Pons (tissue), 1 donor: ENCODE measurements at places on chromosomes 5 and 9.

DNA sequence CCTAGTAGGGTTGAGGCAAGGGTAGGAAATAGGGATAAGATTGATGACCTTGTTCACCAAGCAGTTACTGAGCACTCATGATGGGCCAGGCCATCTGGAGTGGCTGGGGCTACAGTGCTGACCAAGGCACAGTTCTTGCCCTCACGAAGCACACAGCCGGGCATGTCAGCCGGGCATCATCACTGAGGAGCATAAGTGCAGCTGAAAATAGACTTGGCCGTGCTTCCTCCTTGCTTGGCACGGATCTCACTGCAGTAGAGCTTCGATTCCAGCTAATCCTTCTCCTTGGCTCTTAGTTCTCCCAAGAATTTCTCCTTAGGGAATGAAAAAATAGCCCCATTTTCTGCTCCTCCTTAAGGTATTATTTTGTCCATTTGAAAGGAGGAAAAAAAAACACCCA is 116.6 kb downstream of the NMUR2 start:
- peak; percentile 19 for DNase-seq

GRCh38 chr5:41347569-41347968 is 134.2 kb upstream of the C6 start:
- DNase-seq, result no peak

DNA sequence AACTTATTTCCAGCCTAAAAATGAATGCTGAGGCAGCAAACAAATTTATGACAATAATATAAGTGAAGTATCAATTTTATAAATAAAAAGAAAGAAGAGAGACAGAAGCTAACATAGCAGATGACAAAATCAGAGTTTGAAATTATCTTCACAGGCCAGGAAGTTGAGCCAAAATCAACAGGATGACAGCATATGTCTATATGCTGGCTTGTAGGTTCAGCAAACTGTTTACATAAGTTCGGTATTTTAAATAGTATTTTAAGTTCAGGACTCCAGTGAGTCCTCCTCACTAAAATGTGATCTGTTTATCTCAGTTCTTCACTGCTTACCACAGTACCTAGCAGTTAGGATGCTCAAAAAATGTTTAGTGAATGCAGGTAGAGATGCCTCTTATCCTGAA is 359.6 kb upstream of the SMC2 start:
- no peak for DNase-seq

DNA sequence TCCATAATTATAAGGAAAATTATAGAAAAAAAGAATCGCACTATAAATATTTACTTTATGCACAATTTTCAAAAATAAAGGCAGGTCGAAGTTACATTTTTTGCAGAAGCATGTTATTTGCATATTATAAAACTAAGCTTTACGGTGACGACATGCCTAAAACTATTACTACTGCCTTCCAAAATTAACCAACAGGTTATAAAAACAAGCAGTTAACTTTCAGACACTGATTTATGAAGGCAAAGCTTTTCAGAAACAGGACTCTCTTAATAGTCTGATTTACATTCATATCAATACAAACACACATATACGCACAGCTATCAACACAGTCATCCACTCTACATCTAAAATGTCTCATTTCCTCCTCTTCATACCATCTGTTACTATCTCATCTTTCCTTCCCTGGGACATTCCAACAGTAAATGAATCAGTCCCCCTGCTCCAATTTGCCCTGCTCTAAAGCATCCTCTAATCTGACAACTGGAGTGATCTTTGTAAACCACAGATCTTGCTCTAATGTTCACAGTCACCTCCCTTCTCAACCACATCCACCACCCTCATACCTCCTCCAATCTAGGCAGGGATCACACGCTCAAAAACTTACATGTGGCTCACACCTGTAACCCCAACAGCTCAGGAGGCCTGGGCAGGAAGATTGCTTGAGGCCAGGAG is 21.6 kb downstream of the FBXW11 start:
- DNase-seq, result no peak

DNA sequence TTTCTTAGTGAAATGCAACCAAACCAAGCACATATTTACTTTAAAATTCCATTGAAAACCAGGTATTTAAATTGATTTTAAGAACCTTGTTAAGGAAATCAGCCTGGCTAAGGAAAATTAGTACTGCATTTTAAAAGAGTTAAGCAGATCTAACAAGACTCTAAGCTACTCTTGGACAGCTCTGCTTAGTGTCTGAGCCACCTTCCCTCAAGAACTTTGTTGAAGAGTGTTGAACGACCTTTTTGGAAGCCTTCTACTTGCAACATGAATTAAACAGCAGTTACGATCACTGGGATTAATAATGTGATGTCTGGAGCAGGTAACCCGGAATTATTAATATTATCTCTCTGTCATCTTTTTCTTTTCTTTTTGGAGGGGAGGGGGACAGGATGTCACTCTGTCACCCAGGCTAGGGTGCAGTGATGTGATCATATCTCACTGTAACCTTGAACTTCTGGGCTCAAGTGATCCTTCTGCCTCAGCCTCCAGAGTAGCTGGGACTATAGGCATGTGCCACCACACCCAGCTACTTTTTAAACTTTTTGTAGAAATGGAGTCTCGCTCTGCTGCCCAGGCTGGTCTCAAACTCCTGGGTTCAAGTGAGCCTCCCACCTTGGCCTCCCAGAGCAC is 74.7 kb downstream of the ANKRD55 start:
- DNase-seq, result no peak

DNA sequence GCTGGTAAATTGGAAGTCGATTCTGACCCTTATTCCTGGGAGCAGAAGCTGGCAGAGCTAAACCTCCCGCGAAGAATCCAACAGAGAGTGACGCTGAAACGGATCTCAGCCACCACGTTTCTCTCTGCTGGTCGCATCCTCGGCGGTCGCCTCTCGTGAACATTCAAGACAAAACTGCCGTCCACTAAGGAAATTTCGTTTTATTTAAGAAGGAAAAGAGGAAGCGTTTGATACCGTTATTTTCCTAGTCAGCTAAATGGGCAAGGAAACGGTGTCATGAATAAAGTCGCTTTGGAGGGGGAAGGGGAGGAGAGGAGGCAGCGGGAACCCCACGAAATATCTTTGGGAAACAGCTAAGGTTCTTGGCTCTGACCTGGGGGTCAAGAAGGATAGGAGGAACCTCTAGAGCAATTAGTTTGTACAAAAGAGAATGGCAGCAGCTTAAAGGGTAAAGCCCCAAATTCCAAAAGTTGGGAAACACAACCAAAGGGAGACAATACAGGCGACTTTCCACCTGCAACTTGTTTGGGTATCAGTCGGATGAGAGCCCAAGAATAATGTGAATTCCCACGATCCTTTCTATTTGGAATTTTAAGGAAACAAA is 1.9 kb downstream of the FOXB2 start:
- no peak for DNase-seq

DNA sequence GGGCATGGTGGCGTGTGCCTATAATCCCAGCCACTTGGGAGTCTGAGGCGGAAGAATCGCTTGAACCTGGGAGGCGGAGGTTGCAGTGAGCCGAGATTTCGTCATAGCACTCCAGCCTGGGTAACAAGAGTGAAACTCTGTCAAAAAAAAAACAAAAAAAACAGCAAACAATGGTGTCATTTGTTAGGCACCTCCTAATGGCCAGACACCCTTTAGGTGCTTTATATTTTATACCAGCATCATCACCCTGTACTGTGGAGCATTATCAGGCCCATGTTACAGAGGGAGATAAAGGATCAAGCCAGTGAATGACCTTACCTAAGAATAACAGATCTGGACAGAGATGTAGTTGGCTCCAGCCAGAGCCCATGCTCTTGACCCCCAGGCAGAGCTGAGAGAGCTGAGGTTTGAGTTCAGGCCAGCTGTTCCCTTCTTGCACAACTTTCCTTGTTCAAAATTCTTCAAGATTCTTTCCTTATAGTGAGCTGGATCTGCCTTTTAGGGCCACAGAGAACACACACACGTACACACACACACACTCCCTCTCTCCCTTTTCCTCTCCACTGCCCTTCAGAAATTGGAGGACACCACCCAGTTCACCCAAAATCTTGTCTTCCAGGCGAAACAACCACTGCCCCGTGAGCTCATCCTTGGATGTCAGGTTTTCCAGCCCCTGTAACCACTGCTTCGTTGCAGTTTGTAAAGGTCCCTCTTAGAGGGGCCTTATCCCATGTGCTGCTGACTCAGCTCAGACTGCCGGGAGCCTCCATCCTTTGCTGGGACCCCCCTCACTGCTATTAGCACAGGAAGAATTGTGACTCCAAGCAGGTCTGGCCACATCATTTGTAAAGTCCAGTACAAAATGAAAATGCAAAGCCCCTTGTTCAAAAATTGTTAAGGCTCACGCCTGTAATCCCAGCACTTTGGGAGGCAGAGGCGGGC is 10.4 kb upstream of the PTGES start:
- DNase-seq, result no peak

GRCh38 chr5:143436871-143437270 is 33.4 kb upstream of the NR3C1 start:
- no peak for DNase-seq

DNA sequence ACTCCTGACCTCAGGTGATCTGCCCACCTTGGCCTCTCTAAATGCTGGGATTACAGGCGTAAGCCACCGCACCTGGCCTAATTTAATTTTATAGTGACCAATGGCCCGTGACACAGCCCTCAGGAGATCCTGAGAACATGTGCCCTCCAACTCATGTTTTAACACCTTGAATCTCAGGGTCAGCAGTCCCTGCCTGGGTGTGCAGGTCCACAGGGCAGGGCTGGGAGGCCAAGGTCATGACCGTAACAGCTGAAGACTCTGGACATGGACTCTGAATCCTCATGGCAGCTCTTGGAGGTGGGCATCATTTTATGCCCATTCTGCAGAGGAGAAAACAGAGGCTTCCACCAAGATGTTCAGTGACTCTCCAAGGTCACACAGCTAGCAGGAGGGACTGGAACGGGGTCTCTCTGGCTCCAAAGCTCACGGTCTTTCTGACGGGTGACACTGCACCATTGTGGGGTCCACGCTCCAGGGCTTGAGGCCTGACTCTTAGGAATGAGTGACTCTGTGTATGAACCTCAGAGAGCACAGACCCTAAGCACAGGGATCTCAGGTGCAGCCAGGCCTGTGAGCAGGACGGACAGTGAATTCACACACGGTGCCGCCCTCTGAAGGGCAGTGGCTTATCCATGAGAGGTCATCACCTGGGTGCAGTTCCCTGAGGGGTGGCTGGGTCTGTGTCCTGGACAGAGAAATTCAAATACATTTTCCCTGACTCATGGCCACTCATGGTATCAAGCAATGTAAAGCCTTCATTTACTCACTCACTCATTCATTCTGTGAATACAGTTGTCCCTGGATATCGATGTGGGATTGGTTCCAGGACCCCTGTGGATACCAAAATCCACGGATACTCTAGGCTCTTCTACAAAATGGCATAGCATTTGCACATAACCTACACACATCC is 32.8 kb upstream of the LAMC3 start:
- DNase-seq, result no peak

DNA sequence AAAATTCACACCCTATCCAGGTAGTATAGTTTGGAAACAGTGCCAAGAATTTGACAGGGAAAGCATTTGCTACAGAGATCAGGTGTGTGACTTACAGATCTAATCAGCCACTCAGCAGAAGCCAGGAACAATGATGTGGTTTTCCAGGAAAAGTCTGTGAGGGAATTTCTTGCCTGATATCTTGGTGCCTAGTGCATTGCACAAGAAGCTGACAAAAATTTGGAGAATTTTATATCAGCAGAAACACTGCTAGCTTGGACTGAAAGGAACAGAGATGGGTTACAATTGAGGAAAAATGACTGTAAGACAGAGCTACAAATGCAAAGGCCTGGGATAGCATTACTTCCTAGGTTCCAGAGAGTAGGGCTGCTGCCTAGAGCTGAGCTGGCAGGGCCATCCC is 658.1 kb upstream of the CHD1 start:
- no peak for DNase-seq

GRCh38 chr9:93066978-93067603 is 8.6 kb downstream of the SUSD3 start:
- no peak for DNase-seq
